Activated CD8-positive, alpha-beta T cell treated with anti-CD3 and anti-CD28 coated beads, Interleukin-2, amount 10 ng/mL, durations not matched to agents 7 days and 5 days (primary cell): ENCODE measurements at places on chromosomes 1 and 21.

DNA sequence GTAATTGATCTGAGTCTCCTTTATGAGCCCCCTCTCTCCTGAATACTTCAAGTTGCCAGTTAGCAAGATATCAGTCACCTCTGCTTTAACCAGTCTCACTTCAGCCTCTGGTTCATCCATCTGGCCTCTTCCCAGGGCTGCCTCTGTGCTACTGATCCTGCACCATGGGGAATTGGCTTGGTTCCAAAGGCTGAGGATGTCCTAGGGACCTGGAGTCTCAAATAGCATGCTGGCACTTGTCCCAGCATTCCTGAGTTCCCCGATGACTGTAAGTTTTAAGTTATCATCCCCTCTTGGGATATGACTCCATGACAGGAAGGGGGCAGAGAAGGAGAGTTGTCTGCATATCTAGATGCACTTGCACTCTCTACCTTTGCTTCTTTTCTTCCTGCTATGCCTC lies 252.0 kb downstream of the PTBP2 start:
- H3K27me3 ChIP-seq: peaks cover 3% of the 10 kb centered on the region
- no peak overlapping the region for H3K27ac ChIP-seq
- DNase-seq: no peak
- H3K4me1 ChIP-seq: no peaks in the 10 kb centered on the region
- H3K4me3 ChIP-seq: no peak overlapping the region

DNA sequence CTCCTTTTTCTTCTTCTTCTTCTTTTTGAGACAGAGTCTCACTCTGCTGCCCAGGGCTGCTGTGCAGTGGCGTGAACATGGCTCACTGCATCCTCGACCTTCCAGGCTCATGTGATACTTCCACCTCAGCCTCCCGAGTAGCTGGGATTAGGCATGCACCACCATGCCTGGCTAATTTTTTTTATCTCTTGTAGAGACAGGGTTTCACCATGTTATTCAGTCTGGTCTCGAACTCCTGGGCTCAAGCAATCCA lies 13.0 kb upstream of the PADI1 start:
- H3K27ac ChIP-seq: no peak overlapping the region
- H3K27me3 ChIP-seq: peaks cover 28% of the 10 kb centered on the region
- H3K36me3 ChIP-seq: no peaks in the 10 kb centered on the region
- H3K4me1 ChIP-seq: peaks cover 2% of the 10 kb centered on the region
- no peak overlapping the region for H3K4me3 ChIP-seq

DNA sequence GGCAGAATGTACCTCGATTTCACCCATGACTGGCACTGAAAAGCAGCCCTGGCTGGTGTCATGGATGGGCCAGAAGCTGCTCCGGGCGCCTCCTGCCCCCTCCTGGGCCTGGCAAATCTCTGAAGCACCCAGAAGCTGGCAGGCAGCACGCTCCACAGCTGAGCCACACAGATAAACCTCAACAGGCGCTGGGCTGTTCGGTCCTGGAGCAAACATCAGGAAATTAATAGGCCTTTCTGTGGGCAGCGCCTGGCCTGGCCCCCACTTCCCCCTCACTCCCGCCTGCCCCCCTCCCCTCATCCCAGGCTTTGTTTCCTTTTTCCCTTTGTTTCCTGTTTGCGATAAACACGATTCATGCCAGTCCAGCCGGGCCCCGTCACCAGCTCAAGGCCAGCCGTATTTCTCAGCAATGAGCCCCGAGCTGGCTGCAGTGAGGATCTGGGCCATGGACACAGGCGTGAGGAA lies 20.1 kb upstream of the DISP3 start:
- H3K4me3 ChIP-seq: no peak overlapping the region
- peaks cover 9% of the 10 kb centered on the region for H3K4me1 ChIP-seq
- H3K36me3 ChIP-seq: no peaks in the 10 kb centered on the region

DNA sequence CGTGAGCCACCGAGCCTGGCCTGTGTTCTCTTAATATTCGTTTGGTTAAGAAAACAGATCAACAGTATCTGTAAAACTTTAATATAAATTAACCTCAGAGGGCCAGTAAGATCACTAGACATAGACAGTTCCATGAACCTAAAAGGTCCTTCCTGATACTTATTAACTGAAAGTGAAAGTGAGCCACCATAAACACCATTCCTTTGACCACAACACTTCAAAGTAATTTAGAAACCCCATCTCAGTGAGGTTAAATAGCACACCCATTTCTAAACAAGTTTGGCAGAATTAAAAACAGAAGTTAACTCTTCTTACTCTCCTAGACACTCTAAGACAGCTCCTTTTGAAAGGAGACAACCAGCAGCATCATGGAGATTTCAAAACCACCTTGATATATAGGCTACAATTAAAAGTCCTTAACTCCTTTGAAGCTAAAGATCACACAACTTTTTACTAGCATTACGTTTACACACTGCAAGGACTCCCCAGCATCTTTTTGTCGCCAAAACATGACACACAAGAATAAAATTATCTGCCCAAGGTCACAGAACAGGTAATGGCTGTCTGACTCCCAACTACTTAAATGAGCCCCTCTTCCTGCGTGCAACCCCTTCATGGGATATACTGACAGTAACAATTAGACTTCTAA lies 2.2 kb downstream of the RNF19B start:
- H3K4me1 ChIP-seq: peaks cover 50% of the 10 kb centered on the region
- H3K4me3 ChIP-seq: peak overlapping the region; percentile 79
- peak overlapping the region; percentile 61 for H3K27ac ChIP-seq
- no peaks in the 10 kb centered on the region for H3K27me3 ChIP-seq
- peaks cover 8% of the 10 kb centered on the region for H3K36me3 ChIP-seq

DNA sequence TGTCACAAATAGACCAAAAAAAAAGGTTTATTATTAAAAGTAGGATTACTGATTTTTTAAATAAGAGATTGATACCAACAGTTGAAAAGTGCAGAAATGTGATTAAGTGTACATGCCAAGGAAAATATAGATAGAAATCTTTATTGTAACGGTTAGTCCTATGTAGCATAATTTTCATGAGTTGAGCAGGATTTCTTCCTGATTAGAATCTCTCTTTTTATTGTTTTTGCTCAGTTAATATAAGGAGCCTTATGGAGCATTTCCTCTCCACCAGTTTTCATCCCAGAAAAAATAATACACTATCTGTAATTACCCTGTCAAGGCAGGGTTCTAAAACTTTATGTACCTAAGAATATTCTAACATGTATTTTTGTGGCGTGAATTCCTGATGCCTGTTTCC lies 23.4 kb downstream of the CAPZA1 start:
- H3K27me3 ChIP-seq: no peaks in the 10 kb centered on the region
- peaks cover 48% of the 10 kb centered on the region for H3K36me3 ChIP-seq
- H3K4me3 ChIP-seq: no peak overlapping the region
- peaks cover 20% of the 10 kb centered on the region for H3K4me1 ChIP-seq
- no peak for DNase-seq
